Lower leg skin (tissue), 4 donors: ENCODE measurements at places on chromosomes 4 and X.
A peak's percentile ranks its signal among the peaks of the same experiment; 100 is the strongest.

GRCh38 chr4:111393781-111394180, 751.5 kb upstream of the FAM241A start:
- DNase-seq, result no peak

GRCh38 chrX:153560000-153560399, 38.9 kb downstream of the CCNQ start:
- DNase-seq, result no peak

DNA sequence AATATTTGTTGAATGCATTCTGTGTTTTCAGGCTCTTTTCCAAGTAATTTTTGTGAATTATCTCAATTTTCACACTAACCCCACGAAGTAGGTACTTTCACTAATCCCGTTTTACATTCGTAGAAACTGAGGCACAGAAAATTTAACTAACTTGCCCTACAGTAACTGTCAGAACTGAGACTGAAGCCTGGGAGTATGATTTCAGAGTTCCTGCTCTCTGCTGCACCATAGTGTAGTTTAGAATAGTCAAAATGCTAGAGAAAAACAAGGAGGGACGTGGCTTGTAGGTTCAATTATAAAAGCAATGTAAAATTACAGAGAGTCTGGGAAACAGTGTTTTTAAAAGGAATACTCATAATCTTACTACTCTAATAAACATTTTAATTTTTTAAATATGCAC, 2.2 kb downstream of the CLCN3 start:
- DNase-seq, result no peak

- DNase-seq, result no peak
Observed at GRCh38 chr4:52550186-52550585, 108.9 kb downstream of the USP46 start.

GRCh38 chr4:122884499-122884898, 37.9 kb downstream of the NUDT6 start:
- DNase-seq, result no peak

GRCh38 chr4:127012549-127012948, 620.2 kb upstream of the INTU start:
- no peak for DNase-seq

DNA sequence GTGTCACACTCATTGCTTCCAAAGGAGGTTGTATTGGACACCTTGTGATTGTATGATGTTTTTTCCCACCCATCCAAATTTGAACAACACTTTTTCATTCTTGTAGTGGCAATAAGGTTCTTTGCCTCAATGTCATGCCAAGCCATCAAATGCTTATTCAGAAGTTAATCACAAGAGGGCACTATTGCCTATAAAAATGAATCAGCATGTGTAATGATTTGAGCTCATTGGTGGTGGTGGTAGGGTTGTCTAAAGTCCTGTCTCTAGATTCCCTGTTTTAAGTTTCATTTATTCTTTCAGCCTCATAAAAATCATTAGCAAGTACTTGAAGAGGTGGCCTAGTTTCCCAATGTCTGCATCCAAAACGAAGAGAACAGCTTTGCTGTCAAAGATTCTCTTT, 37.0 kb downstream of the IRS4 start:
- DNase-seq, result no peak

- DNase-seq, result no peak
Observed at GRCh38 chr4:83171436-83172039, 57.0 kb upstream of the PLAC8 start.

- DNase-seq, result no peak
Observed at GRCh38 chrX:25519258-25519657, 503.5 kb upstream of the ARX start.

- DNase-seq, result no peak
Observed at GRCh38 chrX:145751943-145752342, 65.7 kb upstream of the SLITRK2 start.

- no peak for DNase-seq
Observed at GRCh38 chr4:163548481-163549243, 54.2 kb downstream of the TMA16 start.

GRCh38 chr4:78758085-78758484, 18.1 kb upstream of the BMP2K start:
- no peak for DNase-seq

DNA sequence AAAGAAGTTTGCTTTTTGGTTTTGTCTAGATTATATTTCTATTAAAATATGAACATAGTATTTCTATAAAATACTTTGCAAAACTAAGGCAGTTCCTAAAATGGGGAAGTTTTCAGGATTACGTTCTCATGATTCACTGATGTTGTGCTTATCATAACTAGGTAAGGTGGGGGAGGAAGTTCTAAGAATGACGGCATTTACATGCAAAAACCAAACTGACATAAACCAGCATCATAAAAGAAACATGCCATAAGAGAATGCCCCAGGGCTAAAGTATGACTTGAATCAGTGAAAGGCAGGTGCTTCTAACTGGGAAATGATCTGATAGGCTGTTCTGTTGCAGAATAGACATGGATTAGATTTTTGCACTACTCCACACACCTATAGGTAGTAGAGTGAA, 204.7 kb upstream of the JADE1 start:
- DNase-seq, result no peak

DNA sequence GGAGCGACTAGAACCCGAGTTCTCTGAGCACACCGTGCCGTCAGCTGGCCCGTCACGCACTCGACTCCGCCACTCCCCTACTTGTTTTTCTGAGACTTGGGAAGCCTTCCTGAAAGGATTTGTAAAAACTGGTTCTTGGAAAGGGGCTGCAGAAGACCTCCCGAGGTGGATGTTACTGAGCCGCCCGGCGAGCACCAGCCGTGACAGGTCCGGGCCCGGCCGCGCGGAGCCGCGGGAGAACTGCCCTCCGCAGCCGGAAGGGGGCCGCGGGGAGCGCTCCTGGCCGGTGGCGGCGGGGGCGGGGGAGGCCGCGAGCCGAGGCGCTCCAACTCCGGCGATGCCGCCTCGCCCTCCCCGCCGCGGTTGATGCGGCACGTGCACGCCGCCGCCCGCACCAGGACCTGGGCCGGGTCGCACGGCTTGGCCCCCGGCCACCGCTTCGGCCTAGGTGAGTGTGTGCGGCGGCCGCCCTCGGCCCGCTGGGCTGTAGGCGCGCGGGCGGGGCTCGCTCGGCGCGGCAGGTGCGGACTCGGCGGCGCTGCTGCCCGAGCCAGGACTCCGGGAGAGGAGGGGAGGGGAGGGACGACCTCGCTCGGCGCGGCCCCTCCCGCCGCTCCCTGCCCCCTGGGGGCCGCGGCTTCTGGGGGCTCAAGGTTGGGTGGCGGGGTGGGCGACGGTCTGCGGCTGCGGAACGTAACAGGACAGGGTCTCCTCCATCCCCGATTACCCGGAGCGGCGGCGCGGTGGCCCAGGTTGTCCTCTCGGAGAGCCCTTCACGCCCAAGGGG, 1.7 kb downstream of the SPRY1 start:
- no peak for DNase-seq

GRCh38 chrX:151912221-151912620, 468 bp upstream of the MAGEA4 start:
- no peak for DNase-seq

DNA sequence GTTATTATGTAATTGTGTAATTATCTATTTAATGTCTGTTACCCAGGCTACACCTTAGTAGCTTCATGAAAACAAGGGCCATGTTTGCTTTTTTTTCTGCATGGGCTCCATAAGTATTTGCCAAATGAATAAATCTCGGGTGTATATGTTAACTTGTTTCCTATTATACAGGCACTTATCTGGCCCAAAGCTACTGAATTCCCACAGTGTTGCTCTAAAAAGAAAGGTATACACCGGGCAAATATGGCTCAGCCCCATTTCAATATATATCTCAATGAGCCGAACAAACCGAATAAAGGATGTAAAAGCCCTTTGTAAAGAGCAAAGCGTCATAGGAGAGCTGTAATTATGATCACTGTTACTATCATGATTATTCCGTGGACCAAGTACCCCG, 767 bp downstream of the PAQR3 start:
- DNase-seq, result no peak

DNA sequence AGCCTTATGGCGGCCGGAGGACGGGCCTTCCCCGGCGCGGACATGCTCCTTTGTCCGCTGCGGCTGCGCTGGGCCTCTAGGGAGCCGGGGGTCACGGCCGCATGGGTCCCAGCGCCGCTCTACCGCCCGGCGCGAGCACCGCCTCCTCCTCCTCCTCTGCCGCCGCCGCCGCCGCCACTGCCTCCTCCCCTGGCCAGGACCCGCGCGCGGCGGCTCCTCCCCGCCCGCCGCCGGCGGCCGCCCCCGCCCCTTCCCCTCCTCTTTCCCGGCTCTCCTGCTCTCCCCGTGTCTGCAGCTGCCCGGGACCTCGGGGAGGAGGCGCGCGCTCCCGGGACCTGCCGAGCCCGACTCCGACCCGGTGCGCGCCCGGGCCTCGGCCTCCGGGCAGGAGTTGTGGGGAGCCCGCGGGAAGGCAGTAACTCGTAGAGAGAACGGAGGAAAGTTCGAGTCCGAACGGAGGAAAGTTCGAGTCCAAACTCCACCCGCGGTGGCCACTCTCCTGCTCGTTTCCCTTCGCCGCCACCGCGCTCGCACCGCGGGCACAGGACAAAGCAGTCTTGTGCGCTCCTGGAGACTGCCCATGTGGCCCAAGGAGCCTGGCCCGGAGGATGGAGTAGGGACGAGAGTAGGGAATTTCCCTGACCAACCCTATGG, at the start of gene ADGRA3:
ADGRA3 (minus strand) TSS at position 179 of the 654 bp plus-strand sequence. CDS start 282 bp downstream, outside the sequence.
- peak; percentile 89 for DNase-seq

DNA sequence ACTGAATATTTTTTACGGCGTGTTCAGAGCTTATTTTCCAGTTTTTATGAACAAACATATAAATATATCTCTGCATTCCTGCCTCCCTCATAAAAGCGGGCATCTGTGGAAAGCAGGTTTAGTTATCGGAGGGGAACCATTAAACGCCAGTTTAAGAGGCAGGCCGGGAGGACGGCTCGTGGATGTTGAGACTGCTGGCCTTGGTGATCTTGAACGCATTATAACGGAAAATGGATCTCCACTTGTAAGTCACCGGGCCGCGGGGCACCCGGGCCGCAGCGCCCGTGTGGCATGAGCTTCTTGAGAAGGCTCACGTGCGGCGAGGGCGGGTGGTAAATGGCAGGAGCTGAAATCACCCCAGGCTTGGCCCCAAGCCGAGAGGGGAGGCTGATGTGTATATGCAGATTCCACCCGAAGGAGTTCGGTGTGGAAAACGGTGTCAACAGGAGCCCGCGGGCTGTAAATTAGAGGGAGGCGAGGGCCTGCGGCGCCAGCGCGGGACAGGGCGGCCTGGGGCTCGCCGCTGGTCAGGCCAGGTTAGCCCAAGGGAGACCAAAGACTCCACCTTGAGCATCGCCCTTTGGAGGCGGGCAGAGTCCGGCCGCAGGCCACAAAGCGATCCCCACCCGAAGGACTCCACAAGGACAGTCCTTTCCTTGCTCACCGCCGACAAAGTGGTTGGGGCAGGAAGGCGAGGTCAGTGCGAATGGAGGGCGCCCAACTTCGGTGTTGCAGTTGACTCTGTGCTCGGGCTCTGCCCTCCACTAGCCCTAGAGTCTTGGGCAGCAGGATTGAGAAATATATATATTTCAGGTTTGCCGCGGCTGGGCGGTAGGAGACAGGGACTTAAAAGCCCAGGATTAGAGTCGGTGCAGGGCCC, 1.3 kb upstream of the HAND2 start:
- no peak for DNase-seq

GRCh38 chrX:13579661-13580060, 10.3 kb downstream of the EGFL6 start:
- no peak for DNase-seq

GRCh38 chrX:22095286-22095685, 63.2 kb downstream of the PHEX start:
- peak; percentile 49 for DNase-seq

- peak; percentile 30 for DNase-seq
Observed at GRCh38 chr4:56757821-56758411, 63.6 kb downstream of the SPINK2 start.

GRCh38 chr4:140094438-140095420, 59.3 kb downstream of the MAML3 start:
- peak; percentile 63 for DNase-seq

DNA sequence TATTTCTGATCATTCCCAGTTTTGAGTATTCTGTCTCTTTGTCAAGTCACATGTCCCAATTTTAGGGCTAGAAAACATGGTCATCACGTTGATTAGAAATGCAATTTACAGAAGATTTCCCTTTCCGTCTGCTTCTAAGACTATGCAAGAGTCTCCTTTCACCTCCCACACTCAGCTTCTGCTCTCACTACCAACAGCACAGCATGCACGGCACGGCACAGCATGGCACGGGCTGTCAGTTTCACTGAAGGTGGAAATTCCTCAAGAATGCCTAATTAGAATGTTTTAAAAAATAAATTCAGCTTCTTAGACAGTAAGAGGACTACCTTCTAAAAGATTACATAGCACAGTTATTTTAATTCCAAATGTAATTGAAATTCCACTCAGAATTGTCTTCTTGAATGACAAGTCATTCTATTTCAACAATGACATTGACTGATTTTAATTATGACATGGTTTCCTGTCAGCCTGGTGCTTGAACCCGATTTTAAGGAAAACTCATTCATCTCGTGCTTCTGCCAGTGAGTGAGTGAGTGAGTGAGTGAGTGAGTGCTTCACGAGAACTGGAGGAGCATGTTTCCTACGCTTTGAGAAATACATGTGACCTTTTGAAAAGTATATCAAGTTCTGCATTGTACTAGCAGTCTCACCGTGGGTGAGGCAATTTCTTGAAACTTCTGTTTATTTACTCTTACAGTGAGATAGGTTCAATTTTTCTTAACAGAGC, 124.8 kb upstream of the SORBS2 start:
- DNase-seq, result no peak

DNA sequence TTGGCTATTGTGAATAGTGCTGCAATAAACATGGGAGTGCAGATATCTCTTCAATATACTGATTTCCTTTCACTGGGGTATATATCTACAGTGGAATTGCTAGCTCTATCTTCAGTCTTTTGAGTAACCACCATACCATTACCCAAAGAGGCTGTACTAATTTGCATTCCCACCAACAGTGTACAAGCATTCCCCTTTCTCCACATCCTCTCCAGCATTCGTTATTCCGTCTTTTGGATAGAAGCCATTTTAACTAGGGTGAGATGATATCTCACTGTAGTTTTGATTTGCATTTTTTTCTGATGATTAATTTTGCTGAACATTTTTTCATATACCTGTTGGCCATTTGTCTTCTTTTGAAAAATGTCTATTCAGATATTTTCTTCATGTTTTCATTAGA, 110.3 kb downstream of the PRDM5 start:
- no peak for DNase-seq

DNA sequence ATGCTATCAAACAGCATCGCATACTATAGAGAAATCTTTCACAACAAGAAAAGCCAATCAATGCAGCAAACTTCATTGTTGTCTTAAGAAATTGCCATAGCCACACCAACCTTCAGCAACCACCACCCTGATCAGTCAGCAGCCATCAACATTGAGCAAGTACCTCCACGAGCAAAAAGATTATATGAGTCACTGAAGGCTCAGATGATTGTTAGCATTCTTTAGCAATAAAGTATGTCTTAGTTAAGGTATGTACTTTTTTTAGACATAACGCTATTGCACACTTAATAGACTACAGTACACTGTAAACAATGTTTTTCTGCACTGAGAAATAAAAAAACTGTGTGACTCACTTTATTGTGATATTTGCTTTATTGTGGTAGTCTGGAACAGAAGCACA, 37.8 kb upstream of the FUNDC1 start:
- no peak for DNase-seq
